Activated naive CD8-positive, alpha-beta T cell treated with anti-CD3 and anti-CD28 coated beads for 36 hours (primary cell): ENCODE measurements at places on chromosomes 3 and 15.

DNA sequence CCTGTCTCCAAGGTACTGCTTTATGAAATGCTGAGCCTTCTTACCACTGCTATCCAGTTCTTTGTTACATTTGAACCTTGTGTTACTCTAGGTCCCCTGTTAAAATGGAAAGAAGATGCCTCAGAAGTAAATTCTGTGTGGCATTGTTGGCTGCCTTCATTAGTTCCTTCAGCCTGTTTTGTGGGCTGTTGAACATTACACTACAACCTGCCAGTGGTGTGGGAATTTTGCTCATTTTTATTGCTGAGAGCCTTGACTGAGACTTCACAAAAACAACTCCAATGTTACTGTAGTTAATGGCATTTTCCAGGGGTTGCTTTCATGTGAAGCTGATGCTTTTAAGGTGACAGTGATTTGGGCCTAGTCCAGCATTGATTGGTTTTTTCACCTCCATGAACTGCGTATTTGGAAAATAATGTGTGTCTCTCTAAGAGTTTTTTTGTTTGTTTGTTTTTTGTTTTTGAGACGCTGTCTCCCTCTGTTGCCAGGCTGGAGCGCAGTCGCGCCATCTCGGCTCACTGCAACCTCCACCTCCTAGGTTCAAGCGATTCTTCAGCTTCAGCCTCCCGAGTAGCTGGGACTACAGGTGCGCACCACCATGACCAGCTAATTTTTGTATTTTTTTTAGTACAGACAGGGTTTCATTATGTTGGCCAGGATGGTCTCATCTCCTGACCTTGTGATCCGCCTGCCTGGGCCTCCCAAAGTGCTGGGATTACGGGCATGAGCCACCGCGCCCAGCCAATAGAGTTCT, 4.3 kb downstream of the MAPK6 start:
- no peak for DNase-seq

GRCh38 chr3:120013481-120013880, 80.8 kb downstream of the GSK3B start:
- no peak for DNase-seq

DNA sequence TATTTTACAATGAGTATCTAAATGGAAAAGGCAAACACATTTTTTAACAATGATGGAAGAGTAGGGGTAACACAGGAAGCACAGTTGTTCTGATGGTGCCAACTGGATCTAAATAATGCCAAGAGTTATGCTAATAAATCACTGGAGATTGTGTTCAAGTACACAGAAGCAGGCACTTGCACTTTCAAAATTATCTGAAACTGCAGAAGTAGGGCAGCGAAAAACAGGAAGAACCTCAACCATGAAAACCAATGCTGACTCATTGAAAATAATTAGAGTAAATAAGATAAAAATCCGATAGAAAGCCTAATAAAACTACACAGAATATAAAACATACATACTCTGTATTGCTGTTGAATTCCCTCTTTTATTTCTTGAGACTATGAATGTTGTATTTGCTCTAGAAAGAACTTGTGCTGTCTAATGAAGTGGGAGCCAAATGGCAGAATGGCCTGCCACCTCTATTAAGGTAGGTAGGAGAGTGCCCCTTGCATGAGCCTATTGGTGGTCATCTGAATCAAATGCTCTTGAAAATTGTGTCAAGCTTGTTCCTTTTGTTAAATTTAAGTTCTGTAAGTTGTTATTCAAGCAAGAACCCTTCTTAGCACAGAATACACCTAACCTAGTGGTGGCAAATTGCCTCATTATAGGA, 93.7 kb downstream of the ABI3BP start:
- no peak for DNase-seq

GRCh38 chr3:13017361-13018042, 55.7 kb downstream of the IQSEC1 start:
- DNase-seq, result no peak

DNA sequence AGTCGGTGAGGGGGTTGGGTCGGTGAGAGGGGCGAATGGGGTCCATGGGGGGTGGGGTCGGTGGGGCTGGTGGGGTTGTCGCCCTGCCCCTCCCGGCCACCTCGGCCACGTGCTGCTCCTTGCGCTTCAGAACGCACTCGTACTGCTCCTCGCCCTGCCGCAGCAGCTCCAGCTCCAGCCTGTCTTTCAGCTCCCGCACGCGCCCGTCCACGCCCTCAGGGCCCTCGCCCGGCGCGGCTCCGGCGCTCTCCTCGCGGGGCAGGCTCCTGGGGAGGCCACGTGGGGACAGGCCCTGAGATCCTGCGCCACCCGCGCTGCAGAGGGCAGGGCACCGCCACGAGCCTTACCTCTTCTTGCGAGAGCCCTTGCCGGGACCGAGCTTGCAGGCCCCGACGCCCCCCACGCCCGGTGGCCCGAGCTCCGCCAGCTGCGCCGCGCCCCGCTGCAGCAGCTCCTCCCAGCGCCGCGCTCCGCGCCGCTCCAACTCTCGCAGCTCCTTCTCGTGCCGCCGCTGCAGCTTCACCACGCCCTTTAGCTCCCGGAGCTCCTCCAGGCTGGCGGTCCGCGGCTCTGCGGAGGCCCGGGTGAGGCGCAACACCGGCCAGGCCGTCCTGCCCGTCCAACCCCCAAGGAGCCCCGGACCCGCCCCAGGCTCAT, 8.2 kb upstream of the ANKRD63 start:
- DNase-seq, result no peak

DNA sequence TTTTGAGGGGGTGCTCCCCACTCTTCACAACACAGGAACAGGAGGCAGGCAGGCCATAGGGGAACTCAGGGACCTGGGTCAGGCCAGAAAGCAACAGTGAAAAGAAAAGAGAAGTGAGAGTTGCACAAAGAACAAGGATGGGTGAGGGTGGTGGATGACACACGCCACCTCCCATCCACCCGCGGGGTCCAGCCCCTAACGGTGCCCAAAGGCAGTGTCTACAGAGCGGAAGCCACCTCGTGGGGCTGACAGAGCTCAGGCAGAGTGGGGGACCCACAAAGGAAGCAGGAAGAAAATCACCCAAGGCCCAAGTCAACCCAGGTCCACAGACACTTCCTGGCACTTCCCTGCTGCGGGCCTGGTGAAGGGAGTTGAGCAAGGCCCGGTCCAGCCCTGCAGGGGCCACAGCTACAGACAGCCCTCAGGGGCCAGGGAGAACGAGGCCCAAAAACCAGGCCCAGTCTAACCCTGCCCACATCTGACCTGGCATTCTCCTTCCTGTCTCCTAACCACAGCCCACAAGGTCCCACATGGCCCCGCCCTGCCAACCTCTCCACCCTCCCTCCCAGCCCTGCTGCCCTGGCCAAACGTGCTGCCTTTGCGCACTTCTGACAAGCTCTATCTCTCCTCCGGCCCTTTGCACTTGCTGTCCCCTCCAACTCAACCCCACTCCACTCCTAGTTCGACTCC, 5.9 kb downstream of the NUP210 start:
- DNase-seq, result peak; percentile 74

DNA sequence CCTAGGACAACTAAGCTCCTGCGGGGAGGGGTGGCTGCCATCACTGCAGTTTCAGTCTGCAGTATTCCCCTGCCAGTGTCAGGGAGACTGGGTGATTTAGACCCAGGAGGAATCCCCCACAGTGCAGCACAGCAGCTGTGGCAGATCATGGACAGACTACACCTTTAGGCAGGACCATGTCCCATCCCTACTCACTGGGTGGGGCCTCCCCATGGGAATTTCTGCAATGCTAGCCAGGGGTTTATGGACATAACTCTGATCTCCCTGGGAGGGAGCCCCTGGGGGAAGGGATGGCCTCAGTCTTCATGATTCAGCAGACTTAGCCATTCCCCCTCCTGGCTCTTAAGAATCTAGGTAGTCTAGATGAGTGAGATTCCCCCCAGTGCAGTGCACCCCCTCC, 130.1 kb upstream of the STAC start:
- DNase-seq, result no peak

GRCh38 chr3:5181469-5182141, 5.9 kb upstream of the EDEM1 start:
- DNase-seq, result no peak

GRCh38 chr3:187750006-187750512, 4.8 kb upstream of the BCL6 start:
- no peak for DNase-seq

GRCh38 chr3:16550305-16550675, 36.8 kb upstream of the RFTN1 start:
- DNase-seq, result no peak

GRCh38 chr15:64883997-64884511, 27.6 kb upstream of the ANKDD1A start:
- peak; percentile 76 for DNase-seq

GRCh38 chr3:127419641-127420553, 132.1 kb upstream of the PRR20G start:
- no peak for DNase-seq

GRCh38 chr3:170848292-170848917, 21.6 kb downstream of the RPL22L1 start:
- no peak for DNase-seq

DNA sequence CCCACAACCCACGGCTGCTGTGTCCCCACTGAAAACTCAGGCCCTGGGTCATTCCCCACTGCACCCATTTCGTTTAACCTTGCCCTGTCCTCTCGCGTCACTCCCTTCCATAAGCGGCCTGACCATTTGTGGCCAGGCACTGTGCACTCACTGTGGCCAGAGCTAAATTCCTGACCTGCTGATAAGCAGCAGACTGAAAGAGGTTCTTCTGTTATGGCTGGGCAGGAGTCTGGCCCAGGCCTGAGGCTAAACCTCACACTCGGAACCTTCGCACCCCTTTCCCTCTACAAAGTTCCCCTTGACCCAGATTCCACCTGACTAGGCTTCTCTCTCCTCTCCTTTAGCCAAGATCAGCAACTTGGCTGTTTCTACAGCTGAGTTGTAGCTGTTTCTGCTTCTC, 62.3 kb downstream of the ADAMTS17 start:
- DNase-seq, result no peak

DNA sequence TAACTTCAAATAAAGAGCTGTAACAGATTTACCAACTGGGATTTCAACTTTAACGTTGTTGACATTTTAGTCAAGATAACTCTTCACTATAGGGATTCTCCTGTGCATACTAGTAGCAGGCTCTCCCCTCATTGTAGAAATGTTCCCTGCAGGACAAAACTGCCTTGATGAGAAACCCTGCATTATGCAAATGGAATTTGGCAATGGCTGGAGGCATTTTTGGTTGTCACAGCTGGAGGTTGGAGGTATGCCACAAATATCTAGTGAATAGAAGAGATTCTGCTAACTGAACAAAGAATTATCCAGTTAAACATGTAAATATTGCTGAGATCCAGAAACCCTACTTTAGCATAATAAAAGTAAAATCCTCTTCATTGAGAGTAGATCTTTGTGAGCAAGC, 928.8 kb upstream of the ALCAM start:
- DNase-seq, result no peak

DNA sequence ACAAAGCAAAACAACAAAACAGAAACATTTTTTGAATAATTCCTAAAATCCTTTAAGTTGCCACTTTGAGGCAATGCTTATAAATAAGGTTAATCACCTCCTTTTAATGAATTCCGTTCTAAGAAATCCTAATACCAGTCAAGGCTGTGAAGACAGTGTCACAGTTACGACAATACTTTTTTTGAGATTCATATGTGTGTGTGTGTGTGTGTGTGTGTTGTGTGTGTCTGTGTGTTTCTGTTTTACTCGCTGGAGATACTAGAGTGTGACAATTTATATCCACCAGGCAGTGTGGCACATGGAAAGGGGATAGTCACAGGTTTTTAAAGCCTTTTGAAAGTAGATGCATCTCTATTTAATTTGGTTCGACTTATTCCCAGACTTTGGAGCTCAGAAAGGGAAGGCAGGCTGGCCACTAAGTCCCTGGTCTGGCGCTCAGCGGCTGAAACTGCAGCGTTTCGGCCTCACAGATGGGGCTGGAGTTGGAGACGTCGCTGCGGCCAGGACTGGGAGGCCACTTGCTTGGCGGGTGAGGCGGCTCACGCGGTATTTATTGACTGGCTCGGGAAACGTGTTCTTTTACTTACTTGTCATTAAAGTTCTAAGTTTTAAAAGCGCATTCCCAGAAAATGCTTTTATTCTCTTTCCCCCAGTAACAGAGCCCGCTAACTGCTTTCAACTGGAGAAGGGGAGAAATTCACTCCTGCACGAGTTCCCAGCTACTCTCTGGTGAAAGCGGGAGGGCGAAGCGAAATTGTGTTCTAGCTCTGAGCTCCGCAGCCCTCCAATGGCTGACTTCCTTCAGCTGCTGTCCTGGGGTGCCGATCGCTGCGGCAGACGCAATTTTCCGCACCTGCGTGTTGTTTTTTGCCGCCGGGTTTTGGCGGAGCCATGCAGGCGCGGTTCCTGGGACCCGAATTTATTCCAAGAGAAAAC, 13.7 kb downstream of the ZIC1 start:
- DNase-seq, result no peak

DNA sequence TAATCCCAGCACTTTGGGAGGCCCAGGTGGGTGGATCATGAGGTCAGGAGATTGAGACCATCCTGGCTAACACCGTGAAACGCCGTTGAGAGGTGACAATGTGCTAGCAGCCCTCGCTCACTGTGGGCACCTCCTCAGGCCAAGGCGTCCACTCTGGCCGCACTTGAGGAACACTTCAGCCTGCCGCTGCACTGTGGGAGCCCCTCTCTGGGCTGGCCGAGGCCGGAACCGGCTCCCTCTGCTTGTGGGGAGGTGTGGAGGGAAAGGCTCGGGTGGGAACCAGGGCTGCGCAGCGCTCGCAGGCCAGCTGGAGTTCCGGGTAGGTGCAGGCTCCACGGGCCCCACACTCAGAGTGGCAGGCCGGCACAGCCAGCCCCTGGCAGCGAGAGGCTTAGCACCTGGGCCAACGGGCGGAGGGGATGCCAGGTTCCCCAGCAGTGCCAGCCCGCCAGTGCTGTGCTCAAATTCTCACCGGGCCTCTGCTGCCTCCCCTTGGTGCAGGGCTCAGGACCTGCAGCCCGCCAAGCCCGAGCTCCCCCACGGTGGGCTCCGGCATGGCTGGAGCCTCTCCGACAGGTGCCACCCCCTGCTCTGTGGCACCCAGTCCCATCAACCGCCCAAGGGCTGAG, 253.6 kb downstream of the CNTN4 start:
- no peak for DNase-seq

GRCh38 chr3:172622916-172623700, 87.8 kb downstream of the NCEH1 start:
- peak; percentile 28 for DNase-seq

- DNase-seq, result no peak
Measured at GRCh38 chr3:141677701-141678100, 60.4 kb upstream of the RNF7 start.

GRCh38 chr3:13689373-13690260, 140.7 kb downstream of the FBLN2 start:
- DNase-seq, result no peak

- DNase-seq, result no peak
Measured at GRCh38 chr3:43154980-43155379, 49.1 kb upstream of the POMGNT2 start.

DNA sequence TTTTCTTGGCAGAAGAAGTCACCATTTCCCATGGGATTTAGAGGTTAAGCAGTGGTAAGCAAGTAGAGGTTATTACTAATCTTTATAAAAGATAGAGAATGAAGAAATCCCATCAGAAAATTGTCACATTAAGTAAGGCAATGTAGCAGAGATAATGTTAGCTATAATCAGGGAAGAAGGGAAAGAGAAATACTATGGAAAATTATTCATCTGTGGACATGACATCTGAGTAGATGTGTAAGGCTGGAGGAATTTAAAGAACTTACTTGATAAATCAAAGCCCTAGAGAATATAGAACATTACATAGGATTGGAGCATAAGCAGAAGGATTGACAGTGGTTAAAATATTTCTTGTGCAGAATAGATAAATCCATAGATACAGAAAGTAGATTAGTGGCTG, 553.1 kb upstream of the CBLB start:
- no peak for DNase-seq
